ENCODE measurements at places on chromosomes 12 and 14.

DNA sequence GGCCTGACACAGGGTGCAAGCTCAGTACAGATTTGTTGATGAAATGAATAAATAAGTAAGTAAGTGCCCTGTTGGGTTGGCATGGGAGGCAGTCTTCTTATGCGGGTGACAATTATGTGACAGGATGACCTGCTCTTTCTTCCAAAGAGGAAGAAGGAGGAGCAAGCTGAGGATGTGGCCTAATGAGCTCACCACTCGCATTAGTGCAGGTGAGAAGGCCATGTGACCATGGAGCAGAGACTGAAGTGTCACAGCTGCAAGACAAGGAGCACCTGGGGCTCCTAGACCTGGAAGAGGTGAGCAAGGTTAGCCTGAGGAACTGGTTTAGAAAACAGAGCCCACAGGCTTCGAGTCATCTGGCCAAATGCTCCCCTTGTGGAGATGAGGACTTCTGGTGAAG is 34.9 kb downstream of the LRTM2 start:
- peak; percentile 50 for DNase-seq

DNA sequence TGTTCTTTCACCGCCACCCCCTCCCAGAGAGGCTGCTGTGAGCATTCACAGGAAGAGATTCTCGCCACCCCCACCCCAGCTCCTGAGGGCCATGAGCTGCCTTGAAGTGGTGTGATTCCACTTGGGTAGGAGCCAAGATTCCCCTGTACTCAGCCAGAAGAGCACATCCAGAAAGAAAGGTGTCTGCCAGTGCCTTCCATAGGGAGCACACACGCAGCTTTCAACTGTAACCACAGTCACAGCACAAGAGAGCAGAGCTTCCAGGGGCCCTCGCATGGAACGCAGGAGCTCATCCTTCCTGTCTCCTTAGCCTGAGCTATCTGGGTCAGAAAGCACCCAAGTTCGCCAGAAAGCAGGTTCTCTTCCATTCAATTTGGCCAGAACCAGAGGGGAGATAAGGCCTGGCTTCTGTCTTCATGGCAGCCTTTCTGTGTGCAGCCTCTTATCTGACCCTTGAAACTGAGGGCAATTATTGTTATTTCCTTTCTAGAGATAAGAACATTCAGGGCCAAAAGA is 66.6 kb upstream of the SCN8A start:
- DNase-seq = no peak

DNA sequence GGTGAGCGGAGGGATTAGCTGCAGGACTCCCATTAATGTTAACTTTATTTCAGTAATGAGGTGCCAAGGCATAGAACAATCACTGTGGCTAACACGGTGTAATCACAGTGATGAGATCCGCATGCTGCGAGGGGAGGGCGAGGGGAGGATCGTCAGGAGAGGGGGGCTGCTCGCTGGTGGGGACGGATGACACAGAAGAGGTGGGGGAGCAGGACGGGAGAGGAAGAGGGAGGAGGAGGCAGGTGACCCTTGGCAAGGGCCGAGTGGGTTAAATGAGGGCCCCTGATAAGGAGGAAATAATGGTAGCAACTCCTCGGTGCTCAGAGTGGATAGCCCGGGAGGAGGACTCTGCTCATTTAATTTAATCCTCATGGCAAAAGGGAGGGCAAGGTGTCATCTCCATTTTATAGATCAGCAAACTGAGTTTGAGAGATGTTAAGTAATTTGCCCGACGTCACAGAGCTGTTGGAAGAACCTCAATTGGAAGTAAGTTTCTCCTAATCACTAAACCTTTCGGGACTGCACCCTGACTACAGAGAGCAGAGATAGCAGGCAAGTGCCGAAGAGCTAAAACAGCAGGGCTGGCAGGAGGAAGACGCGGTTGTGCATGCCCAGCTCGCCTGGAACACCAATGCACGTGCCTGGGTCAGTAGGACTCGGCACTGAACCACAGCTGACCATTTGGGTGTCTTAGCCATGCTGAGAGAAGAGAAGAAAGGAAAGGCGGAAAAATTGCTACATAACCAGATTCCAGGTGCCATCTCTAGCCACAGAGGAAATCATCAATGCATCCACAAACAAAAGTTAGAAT is 43.0 kb downstream of the SPRING1 start:
- DNase-seq = no peak

DNA sequence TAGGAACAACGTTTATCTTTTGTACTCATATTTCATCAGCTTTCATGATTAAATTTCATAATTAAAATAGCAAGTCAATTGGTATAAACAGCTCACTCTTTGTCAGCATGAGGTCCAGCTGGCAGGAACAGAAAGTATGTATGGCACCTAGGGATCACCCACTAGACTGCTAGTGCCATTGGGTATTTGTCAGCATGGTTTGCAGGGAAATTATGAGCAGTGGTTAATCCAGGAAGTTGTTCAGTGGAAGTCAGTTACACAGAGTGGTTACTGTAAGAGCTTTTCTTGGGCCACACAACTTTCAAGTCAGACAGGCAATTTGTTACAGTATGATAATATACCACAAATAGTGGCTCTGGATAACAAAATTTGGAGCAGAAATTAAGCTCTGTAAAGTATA is 340.3 kb upstream of the RGS6 start:
- peak; percentile 53 for DNase-seq

DNA sequence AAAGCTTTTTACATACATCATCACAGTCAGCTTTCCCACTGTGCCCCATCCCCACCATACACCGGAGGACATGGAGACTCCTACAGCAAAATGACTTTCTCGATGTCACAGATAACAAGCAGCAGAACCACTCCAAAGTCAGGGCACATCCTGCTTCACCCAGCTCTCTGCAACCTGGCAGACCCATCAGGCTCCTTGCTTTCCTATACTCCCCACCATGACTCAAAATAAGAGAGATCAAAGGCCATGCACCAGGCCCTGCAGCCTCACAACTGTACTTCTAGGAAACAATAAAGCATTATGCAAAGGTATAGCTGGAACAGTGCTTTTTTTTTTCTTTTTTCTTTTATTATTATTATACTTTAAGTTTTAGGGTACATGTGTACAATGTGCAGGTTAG is 187.4 kb downstream of the DPF3 start:
- DNase-seq = no peak

DNA sequence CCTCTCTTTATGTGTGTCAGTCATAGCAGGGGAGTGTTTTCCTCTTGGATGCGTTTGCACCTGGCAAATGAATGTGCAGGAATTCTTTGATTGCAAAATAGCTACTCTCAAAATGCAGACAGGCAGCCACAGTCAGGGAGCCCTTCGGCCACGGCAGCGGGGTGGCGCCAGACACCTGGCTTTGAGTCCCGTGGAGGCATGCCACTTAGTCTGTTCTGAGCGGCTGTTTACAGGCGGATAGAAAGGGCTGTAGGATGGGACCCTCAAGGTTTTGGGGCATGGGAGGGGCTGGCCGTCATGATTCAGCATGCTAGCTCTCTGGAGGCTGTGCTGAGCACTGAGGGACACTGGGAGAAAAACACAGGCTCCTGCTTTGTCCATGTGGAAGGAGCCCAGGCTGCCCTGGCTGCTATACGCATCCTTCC is 117.1 kb downstream of the SLC25A47 start:
- DNase-seq = no peak

DNA sequence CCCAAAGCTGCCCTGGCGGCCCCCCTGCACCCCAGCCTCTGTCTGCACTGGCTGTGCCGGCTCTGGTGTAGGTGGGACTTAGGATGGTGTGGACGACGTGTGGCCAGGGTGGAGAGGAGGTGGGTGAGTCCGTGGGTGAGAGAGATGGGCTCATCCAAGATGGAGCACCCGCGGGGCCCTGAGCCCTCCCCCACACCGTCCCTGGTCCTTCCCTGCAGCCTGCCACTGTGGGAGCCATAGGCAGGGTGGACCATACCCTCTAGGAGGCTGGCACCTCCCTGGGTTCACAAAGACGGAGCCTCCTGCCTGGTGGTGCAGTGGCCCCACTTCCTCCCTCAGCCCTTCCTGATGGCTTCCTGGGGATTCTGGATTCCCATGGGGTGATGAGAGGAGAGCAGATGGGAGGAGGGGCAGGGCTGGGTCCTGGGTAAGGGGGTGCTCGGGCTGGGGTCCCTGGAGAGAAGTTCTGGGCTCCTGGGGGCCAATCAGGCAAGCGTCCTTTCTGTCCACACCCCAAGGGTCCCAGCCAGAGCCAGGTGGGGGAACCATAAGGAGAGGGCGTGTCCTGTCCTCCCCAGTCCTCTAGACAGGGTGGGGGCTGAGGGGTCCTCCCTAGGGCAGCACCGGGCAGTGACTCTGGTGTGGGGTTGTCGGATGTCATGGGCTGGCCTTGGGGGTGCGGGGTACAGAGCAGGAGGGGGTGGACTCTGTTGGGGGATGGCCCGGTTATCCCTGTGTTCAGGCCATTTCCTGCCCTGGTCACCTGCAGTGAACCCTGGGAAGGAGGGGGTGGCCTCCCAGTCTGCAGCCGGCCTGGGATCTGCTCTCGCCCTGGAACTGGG is 384.8 kb downstream of the TMEM121 start:
- DNase-seq = no peak

GRCh38 chr14:68886109-68886434 is 93.0 kb downstream of the ACTN1 start:
- no peak for DNase-seq
